ENCODE measurements at places on chromosomes 1 and 21.
A peak's percentile ranks its signal among the peaks of the same experiment; 100 is the strongest.

GRCh38 chr1:52367272-52367671, 1.3 kb upstream of the CC2D1B start:
- no peak for DNase-seq

DNA sequence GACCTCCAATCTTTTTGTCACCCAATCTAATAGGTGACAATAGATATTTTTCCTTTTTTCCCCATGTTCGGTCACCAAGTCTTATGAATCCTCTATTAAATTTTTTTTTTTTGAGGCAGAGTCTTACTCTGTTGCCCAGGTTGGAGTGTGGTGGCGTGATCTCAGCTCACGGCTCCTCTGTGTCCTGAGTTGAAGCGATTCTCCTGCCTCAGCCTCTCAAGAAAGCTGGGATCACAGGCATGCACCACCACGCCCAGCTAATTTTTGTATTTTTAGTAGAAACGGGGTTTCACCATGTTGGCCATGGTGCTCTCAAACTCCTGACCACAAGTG, 42.5 kb upstream of the MTF1 start:
- DNase-seq: no peak

- DNase-seq: no peak
Observed at GRCh38 chr1:89894210-89895201, 73.7 kb downstream of the LRRC8D start.

DNA sequence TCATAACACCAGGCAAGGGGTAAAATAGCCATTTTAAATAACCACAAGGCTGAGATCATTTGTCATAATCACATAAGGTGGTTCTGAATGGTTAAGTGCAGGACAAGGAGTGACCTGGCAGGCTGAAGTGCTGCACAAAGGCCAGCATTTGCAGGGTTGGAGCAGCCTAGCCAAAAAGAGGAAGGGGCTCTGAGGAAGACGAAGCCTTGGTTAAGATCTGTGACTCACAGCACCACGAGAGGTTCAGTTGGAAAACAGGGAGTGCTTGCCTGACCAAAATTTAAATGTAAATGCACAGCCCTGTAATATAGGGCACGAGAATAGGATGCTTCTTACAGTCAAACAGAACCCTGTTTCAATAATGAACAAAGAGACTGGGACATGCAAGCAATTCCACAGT, 12.1 kb downstream of the ATP5PF start:
- no peak for DNase-seq

DNA sequence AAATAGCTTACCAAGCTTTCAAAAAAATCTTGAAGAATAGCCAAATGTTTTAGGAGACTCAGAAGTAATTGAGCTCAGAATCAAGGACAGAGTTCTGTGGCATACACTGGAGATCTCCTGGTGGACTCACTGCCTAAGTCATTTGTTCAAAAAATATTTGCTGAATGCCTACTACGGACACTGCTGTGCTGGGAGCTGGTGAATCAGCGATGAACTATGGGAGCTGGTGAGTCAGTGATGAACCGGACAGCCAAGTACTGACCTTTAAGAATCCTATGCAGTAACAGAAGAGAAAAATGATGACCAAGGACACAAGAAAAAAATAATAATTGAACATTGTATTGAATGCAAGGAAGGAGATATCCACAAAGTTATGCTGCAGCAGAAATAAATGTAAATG, 717.9 kb upstream of the CXADR start:
- DNase-seq: no peak

- DNase-seq: no peak
Observed at GRCh38 chr1:42962641-42963377, 4.1 kb upstream of the SLC2A1 start.

DNA sequence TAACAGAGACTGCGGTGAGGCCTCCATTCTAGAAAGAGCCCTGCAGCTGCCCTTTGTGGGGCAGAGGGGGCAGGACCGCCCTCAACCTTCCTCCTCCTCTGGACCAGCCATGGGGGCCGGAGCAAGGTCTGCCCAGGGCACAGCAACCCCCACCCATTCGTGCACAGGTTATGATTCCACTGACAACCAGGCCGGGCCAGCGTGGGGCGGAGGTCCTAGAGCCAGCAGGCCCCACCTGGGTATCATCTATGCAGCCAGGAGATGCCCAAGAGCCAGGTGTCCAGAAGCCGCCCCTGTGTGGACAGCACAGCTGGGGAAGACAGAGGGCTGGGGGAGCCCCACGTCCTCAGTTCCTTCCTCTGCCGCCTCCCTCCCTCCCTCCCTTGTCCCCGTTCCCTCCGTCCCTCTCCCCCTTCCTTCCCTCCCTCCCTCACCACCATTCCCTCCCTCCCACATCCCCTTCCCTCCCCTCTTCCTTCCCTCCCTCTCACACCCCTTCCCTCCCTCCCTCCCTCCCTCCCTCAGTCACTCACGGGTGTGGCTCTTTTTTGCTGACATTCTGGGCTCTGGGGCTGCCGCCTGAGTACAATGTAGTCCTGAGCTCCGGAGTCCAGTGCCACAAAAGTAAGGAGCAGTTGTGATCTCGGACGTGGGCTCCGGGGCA, 12.3 kb downstream of the RNF223 start:
- DNase-seq: no peak

GRCh38 chr1:223200903-223201302, 57.9 kb upstream of the TLR5 start:
- no peak for DNase-seq

- peak; percentile 50 for DNase-seq
Observed at GRCh38 chr1:1441002-1441888, 5.8 kb downstream of the VWA1 start.

DNA sequence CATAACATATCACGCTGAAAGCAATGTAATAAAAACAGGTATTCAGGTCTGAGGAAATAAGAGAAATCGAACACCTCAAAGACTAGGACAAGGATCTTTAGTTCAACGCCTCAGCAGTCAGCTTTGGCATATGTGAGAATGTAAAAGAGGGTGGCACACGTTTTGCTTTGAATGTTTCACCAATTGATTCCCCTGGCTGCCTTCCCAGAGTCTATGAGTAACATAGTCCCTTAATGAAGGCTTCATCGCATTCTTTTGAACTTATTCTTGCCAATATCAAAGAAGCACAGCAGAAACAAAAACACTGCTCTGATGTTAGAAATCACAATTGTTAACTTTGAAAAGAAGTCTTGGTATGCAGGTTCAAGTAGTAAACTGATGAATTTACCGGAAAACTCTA, 764.8 kb downstream of the ADGRL2 start:
- no peak for DNase-seq

DNA sequence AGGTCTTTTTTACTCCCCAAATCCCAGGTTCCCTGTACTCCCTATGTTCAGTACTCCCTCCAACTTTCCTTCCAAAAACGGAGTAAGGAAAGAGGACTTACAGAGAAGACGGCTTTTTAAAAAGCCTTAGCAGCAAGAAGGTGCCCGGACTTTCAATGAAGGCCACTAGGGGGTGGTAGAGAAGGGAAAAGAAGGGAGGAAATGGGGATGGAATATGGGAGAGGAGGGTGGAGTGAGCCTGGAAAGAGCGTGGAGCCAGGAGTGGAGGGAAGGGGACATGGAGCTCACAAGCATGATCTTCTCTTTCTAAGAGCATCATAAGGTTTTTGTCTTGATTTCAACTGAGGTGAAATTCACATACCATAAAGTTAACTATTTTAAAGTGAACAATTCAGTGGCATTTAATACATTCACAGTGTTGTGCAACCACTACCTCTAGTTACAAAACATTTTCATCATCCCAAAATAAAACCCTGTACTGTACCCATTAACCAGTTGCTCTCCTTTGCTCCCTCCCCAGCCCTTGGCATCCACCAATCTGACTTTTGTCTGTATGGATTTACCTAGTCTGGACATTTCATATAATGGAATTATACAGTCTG, 129.9 kb downstream of the ZNF281 start:
- peak; percentile 17 for DNase-seq

- DNase-seq: no peak
Observed at GRCh38 chr1:18653916-18654315, 23.3 kb downstream of the PAX7 start.

DNA sequence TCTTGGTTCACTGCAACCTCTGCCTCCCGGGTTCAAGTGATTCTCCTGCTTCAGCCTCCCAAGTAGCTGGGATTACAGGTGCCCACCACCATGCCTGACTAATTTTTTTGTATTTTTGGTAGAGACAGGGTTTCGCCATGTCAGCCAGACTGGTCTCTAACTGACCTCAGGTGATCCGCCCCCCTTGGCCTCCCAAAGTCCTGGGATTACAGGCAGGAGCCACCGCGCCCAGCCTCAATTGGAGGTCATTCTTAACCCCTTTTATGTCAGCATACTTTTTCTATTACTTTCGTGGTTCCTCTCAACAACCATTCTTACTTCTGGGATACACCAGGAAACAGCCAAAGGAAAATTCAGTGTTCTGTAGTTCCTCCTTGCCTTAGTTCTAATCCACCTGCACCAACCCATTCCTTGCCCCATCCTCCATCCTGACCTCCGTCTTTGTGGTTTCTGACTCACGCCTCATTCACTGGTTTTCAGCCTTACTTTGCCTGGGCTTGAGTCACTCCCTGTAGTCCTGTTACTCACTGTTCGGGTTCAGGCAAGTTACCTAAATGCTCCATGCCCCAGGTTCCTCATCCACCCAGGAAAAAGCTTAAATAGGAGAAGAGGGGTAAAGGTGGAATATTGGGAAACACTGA, 12.9 kb upstream of the BCL10 start:
- peak; percentile 44 for DNase-seq

GRCh38 chr21:37696936-37697335, 219.3 kb downstream of the KCNJ6 start:
- DNase-seq: no peak

- DNase-seq: no peak
Observed at GRCh38 chr1:44013949-44014348, 17.3 kb downstream of the SLC6A9 start.

Measured in activated CD4-positive, alpha-beta T cell treated with anti-CD3 and anti-CD28 coated beads, Interleukin-2, amount 50 U/mL, for 16 hours (primary cell).